ENCODE measurements at places on chromosomes 12 and 14. TPM values are rescaled to one million over a fixed set of nuclear protein-coding genes. Genes with fewer than 3 reads are reported as not detected.

KRT2 gene
- total RNA-seq = not detected

KRT83 gene
- total RNA-seq = not detected

REM2 gene
- total RNA-seq = not detected

PLD4 gene
- 0.44 TPM for total RNA-seq

MSI1 gene
- 4.8 TPM for total RNA-seq

GRCh38 chr14:77311217-77311616 is 9.5 kb downstream of the POMT2 start:
- DNase-seq = no peak

DNA sequence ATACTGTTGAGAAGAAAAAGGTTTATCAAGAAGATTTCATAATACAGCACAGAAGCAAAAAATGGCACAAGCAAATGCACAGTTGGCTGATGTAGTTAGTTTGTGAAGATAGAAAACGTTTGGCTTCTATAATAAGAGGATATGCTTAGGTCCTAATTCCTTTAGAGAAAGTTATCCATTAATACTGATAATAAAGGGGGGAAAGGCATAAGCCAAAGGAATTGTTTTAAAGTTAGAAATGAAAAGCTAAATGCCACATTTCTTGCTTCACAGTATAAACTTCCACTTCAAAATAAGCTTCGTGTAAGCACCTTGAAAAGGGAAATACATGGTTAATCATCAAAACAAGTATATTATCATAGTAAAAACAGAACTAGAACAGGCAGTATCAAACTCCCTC is 12.4 kb downstream of the LMO3 start:
- no peak for DNase-seq

- no peak for DNase-seq
These were observed 27.8 kb downstream of the PELI2 start for GRCh38 chr14:56145965-56146364.

DNA sequence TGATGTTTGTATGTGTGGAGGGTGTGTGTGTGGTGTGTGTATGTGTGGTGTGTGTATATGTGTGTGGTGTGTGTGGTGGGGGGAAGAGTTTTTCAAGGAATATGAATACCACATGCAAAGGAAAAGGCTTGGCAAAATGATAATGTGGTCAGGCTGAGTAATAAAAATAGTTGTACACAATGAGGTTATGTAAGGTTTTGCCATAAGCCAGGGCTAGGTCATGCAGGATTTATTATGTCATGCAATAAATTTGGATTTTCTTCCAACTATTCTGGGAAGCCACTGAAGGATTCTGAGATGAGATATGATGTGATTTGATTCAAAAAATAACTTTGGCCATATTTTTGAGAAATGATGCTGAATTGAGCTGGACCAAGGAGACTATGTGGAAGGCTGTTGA is 1191.6 kb upstream of the SEL1L start:
- DNase-seq = no peak

- DNase-seq = no peak
These were observed 2.1 kb downstream of the CKAP4 start for GRCh38 chr12:106245767-106246166.

- no peak for DNase-seq
These were observed 111.9 kb downstream of the NTN4 start for GRCh38 chr12:95678684-95679083.
